ENCODE measurements at places on chromosomes 2 and 18. TPM values are rescaled to one million over a fixed set of nuclear protein-coding genes. Genes with fewer than 3 reads are reported as not detected.

GRCh38 chr2:110973262-110973661 is 147.5 kb upstream of the BCL2L11 start:
- ATAC-seq, result no peak

GRCh38 chr2:12070581-12070980 is 324.1 kb downstream of the LPIN1 start:
- ATAC-seq, result peak; percentile 48

- ATAC-seq, result no peak
Observed at GRCh38 chr2:62329797-62330196, 133.9 kb downstream of the B3GNT2 start.

DNA sequence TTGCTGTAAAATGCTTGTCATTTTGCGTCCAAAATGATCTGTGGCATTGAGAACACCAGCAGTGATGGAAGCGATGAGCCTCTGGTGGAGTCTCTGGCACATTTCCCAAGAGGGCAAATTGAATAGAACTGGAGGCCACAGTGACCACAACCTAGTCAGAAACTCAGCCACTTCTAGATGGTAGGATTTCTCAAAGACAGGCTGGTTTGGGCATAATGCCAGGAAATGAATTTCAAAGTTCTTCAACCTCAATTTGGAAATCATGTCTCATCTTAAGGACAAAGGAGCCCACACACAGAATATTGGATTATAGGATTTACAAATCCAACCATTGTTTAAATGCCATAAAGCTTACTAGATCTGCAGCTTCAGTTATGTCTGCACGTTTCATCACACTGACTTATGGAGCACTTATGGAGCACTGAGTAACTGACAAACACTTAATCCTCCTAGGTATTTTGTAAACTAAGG is 132.1 kb downstream of the COL6A3 start:
- no peak for ATAC-seq

DNA sequence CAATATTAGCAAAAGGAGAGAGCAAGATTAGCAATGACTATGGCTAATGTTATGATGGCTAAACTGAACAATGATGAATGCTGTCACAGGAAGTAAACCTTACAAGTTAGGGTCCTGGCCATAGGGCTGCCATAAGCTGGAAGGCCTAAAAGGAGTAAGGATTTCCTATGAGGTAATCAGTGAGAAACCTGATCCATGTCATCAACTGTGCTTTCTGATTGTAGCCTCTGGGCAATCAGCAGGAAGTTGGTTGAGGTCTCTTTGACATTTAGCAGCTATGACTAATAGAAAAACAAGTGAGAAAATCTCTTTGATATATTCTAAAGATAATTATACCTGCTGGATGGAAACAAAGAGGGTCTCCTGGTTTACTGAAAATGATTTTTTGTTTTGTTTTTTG is 193.0 kb downstream of the RAB3GAP1 start:
- peak; percentile 99 for ATAC-seq

DNA sequence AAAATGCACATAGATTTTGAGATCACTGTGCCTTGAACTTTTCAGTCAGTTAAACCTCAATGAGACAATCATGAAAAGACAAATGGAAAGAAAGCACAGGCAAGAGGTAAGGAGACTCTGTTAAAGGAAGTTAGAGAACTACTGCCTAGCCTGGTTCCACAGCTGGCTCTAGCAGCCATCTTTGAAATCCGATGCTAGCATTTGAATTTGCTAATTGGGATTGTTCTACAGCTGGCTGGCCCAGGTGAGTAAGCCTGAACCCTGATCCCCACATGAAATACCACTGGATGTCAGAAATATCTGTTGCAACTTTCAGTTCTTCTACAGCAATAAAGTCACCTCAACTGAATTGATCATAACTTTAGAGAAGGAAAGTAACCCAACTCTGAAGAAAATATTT is 315.2 kb upstream of the CHAC2 start:
- ATAC-seq, result no peak

DNA sequence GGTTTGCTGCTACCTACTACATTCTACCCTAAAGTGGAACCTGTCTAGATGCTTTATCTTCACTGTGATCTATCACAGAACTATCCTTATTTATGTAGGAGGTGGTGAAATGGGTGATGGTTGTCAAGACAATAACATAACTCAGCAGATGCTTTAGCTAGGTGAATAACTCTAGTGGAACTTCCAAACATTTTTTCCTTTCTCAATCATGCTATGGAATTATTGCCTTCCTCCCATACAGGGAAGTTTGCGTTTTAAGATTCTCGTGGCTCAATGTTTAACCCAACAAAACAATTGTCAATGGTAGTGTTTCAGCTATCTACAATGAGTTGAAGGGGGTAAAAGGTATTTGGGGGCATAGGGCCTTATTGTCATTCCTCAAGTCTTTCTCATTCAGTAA is 82.6 kb upstream of the GLI2 start:
- ATAC-seq, result no peak

DNA sequence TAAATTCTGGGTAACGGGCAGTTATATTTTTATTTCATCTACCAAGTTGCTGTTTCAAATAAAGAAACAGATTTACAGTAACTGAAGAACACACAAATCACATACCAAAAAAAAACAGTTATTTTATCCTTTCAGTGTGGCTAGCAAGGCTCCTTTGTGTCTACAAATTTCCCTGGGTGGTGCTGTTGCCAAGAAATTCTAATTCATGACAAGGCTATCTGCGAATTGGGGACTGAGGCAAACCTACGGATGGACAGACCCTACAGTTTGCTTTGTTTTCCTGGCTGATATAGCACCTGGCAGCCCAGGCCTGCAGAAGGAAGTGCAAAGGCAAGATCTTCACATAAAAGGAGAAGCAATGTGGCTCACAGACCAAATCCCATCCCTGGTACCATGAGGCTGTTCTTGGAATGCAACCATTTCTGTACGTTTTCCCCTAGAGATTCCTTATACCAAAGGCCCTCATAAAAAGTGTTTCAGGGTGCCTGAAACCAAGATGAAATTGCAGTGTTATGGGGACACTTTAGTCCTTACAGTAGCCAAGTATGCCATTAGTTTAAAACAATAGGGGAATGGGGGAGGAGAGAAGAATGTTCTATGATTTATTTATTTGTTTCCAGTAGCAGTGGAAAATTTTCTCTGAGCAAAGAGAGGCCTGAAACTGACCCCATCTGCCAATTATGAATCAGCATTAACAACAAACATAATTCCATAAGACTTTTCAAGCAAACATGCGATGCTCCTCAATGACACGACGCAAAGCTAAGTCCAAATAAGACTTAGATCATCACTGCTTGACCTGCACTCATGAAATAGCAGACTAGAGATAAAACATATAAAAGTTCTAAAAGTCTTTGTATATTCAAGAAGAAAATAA is 4.3 kb downstream of the KLF7 start:
- no peak for ATAC-seq

Gene ARID5A
- total RNA-seq, result 252 TPM

Gene STEAP3
- total RNA-seq, result not detected

Gene NLRC4
- total RNA-seq, result 0.13 TPM

Gene MARS2
- 20.6 TPM for total RNA-seq
